ENCODE measurements at places on chromosomes 2 and 18.

GRCh38 chr2:193980599-193980998, 1676.4 kb upstream of the SLC39A10 start:
- DNase-seq, result no peak

- no peak for DNase-seq
These were observed 8.4 kb upstream of the NR4A2 start for GRCh38 chr2:156340804-156341451.

GRCh38 chr2:113248997-113249770, 29.5 kb downstream of the PAX8 start:
- DNase-seq, result no peak

DNA sequence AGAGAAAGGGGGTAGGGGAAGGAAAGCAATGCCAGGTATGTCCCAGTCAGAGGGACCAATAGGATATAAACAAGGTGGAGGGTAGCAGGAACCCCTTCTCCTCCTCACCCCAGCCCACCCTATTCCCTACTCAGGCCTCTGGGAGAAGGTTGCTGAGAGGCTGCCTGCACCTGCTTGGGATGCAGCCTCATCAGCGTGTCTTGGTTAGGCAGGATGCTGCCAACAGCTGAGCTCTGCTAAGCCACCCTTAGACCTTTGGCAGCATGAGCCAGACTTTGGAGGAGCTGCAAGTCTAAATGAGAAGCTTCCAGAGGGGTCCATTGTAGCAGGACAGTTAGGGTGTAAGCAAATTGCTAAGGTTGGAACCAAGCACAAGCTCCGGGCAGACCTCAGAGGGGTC, 38.2 kb upstream of the CAB39 start:
- no peak for DNase-seq

DNA sequence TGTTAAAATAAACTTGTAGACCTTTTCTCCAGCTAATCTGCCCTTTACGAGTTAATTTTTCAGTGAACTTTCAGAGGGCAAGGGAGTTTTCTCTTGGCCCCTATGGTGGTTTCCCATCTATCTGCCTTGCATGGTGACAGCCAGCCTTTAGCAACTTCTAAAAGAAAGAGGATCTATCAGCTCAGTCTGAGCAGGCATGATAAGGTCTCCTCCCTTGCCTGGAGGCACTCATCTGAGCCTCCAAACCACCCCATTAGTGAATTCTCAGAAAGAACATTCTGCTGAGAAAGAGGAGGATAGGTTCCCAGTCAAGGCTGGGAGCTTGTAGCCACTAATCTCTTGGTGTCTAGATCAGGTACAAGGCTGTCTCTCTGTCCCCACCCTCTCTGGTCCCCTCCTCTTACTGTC, 10.7 kb upstream of the GYPC start:
- no peak for DNase-seq

DNA sequence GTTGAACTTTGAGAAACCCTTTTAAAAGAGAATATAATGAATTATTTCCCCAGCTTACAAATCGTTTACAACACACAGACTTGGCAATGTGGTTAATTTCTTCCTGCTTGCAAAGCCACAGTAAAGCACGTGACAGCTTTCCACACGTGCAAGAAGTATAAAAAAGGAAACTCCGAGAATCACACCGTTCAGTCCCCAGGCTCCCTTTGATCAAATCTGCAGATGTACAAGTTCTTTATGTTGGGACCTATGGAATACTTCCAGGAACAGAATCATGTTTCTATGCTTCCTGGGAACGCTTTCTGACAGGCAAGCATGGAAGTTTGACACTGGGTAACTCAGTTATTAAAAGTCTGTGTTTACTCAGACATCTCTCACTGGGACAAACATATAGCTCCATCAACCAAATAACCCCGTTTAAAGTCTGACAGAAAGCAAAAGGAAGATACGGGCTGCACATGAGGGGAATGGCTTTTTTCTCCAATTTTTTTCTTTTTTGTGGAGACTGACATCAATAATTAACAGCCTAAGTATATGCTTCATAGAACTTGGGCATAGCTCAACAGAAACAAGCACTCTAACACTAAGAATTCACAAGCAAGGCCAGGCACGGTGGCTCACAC, 134.8 kb downstream of the EIPR1 start:
- peak; percentile 78 for DNase-seq

DNA sequence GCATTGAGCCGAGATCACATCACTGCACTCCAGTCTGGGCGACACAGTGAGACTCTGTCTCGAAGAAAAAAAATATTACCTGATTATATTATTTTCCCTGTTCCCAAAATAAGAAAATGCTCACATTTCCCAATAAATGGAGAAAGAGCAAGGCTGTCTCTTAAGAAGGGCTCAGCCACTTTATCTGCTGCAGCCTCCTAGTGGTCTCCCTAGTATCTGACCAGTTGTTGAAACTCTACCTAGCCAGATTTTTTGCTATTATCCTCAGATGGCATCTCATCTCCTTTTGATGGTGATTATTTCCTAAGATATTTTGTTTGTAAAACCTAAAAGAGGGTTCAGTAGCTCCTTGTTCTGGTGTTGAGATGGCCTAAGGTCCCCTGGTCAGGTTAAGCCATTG, 114.3 kb downstream of the TPGS2 start:
- DNase-seq, result no peak
